Esophagus squamous epithelium (tissue), 5 donors: ENCODE measurements at places on chromosomes 1 and 21. TPM values are rescaled to one million over a fixed set of nuclear protein-coding genes. Genes with fewer than 3 reads are reported as not detected.

- no peak for DNase-seq
Measured at GRCh38 chr1:33272509-33272908, 16.2 kb downstream of the ZNF362 start.

DNA sequence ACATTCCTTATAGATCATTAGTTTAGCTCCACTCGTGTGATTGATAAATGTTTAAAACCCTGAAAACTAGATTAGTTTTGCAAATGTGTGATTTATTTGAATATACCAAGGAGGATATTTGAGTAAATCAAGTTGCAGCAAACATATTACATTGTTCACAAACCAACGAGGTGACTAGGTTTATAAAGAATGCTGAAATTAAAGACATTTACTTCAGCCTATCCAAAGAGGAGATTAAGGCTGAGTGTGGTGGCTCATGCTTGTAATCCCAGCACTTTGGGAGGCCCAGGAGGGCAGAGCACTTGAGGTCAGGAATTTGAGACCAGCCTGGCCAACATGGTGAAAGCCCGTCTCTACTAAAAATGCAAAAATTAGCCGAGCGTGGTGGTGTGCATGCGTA is 34.1 kb downstream of the VTCN1 start:
- DNase-seq: no peak

GRCh38 chr1:227778401-227778947 is 37.0 kb upstream of the PRSS38 start:
- no peak for DNase-seq

DNA sequence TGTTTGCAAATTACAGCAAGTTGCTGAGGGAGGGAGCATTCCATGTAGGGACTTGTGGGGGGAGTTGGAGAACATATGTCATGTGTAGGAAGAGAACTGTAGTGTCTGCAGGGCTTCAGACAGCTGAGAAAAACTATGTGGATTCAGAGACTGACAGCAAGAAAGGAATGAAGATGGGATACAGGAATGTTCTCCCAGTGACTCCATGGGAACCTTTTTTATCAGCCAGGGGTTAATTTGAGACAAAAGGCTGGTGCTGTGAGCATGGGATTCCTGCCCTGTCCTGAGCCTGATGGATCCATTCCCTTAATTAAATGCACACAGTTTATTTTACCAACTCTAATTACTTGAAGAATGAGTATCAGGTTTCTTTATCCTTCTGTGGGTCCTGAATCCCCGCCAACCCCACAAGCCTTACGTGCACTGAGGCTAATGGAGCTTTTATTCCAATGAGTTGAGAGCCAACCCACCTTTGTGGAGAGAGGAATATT is 26.5 kb upstream of the PLXNA2 start:
- no peak for DNase-seq

DNA sequence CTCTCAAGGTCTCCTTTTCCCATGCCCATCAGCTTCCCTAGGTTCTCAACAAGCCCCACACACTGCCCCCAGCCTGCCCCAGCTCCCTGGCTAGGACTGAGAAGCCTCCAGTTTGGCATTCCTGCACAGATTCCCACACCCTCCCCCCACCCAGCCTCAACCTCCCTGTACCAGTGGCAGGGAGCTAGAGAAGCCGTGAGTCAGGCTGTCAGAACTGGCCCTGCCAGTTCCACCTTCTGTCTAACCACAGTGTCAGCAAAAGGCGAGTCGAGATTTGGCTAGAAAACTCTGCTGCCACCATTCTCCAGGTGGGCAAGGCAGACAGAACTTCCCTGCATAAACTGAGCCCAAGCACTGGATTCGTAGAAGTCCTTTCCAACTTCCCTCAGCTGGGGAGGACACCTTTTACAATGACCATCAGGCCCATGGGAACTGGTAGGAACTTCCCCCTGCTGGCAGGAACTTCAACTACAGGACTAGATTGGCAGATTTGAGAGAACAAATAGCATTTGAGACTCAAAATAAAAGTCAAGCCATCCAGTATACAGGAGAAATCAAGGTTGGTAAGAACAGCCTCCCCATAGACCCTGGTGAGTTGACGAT is 31.0 kb downstream of the TNNT2 start:
- no peak for DNase-seq

DNA sequence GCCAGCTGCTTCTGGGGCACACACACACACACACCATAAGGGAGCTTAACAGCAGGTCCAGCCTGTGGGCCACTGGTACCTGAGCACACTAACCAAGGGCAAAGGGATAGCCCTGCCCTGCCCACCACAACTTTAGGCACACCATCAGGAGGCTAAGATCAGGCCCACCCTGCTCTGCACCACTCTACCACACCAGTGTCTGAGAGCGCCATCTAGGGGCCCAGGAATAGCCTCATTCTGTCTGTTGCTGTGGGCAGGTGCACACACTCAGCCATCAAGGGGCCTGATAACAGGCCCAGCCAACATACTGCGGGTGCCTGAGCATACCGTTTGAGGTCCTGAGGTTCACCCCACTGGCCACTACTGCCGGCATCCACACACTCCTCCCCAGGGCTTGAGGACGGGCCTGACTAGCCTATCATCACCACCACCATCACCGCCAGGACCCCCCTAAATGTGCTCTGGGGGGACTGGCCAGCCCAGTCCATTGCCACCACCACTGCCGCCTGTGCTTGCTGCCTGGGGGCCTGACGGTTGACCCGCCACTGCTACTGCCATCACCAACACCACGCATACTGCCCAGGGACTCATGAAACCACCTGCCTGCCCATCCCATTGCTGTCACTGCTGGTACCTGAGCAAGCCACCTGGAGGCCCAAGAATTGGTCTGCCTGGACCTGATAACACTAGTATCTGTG is 31.3 kb downstream of the NSL1 start:
- DNase-seq: no peak

- DNase-seq: no peak
Measured at GRCh38 chr1:61085983-61086644, 3.8 kb downstream of the NFIA start.

DNA sequence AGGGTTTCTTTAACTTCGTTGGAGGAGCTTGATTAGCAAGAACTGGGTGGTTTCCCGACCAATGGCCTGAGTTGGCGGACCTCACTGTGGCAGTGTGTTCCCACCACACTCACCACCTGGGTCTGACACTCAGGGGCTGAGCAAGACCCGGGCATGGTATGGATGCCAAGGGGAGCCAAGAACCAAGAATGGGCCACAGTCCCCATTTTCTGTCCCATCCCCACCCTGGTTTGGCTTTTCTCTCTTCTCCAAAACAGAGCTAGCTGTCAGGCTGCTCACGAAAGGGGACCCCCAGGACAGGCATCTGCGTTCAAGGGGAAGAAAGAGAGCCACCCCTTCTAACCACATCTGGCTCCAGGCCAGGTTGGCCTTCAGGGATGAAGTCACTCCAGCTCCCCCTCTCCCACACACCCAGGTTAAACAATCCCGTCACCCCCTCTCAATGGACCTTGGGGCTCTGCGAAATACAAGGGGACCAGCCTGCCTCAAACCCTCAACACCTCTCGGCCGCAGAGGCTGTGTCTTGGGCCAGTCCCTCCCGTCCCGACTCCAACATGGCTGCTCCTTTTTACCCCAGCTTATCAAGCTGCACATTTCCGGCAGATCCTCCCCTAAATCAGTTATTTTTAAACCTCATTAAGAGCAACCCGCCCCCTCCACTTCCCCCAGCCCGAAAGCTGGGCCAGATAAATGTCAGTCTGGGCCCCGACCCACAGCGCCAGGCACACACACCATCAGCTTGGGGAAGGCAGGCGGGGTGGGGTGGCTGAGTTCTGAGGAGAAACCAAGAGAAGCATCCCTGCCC is 3.4 kb downstream of the TAGLN2 start:
- no peak for DNase-seq

- no peak for DNase-seq
Measured at GRCh38 chr1:222777463-222777862, 37.4 kb upstream of the DISP1 start.

GRCh38 chr1:211711315-211711705 is 35.9 kb upstream of the NEK2 start:
- DNase-seq: no peak

- DNase-seq: no peak
Measured at GRCh38 chr1:80629304-80629837, 1171.4 kb upstream of the ADGRL2 start.

- DNase-seq: no peak
Measured at GRCh38 chr1:113905435-113905861, 322 bp downstream of the DCLRE1B start.

DNA sequence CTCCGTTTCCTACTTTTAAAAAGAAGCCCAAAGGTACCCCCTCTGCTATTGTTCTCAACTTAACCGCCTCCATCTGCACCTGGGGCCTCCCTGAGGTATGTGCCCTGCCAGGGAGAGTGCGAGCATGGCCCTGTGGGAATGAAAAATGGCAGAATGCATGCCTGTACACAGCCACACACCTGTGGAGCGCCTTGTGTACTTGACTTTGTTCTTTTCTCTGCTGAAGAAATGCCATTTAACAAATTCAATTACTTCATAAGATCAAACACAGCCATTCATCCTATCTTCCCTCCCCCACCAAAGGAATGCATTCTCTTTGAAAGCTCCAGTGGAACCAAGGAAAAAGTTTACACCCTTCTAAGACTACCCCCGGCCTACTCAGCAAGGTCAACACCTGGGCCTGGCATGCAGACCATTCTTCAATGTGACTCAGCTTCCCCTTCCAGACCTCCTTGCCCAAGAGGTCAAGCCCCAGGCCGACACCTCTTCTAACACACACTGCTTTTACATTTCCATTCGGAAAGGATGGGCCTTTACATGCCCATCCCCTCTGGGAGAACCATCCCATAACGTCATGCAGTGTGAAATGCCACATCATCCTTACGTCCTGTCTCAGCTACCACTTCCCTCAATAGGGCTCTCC is 123.7 kb downstream of the SMYD2 start:
- no peak for DNase-seq

DNA sequence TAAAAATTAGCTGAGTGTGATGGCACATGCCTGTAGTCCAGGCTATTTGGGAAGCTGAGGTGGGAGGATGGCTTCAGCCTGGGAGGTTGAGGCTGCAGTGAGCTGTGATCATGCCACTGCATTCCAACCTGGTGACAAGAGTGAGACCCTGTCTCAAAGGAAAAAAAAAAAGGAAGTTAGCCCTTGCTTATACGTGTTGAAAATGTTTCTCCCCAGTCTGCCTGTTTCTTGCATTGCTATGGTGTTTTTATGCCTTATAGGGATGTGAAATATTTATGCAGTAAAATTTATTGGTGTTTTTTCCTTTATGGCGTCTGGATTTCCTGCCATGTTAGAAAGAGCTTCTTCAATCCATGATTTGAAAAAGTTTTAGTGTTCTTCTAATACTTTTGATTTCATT is 3.6 kb upstream of the RERE start:
- no peak for DNase-seq

DNA sequence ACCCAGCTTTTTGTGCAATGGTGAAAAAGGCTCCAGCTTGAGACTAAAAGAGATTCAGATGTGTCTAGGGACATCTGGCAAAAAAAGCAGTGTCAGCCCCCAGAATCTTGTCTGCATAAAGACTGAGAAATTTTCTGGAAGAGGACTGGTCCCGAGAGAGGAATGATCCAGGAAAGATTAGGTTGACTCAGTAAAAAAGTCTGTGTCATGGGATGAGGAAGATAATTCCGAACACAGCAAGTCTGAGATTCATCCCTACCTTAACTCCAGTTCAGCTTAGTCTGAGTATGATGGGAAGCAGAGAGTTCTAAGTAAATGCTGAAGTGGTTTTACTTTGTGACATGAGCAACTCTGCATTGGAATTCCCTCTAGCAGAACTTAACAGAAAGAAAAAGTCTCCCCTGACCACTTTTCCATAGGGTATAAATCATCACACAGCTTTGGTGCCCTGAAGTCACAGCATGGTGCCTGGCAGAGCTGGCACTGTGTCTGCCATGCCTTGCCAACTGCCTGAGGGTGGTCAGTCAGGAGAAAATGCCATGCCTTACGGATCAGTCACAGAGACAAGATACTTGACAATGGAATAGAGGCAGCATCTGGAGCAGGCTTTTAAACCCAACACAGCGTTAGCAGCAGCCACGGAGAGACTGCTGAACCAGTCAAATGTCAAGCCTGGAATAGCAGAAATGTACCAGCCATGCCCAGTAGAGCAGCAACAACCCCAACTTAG is 153.4 kb downstream of the ZC3H11B start:
- DNase-seq: no peak

- no peak for DNase-seq
Measured at GRCh38 chr1:244953901-244954300, 89.6 kb upstream of the HNRNPU start.

DNA sequence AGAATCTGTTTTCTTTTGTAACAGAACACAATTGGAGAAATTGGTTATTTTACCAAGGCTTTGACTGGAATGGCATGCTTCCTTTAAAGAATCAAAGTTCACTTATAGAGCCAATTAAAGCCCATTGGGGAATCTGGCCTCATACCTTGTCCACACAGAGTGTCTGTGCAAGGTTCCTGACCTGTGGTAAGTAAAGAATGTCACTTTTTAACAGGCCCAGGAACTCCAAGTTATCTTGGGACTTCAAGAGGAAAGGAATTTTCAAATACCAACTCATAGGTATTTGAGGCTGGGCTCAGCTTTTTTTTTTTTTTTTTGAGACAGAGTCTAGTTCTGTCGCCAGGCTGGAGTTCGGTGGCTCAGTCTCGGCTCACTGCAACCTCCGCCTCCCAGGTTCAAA is 2.3 kb upstream of the CATSPERE start:
- no peak for DNase-seq

- DNase-seq: no peak
Measured at GRCh38 chr1:192949783-192950182, 109.4 kb downstream of the UCHL5 start.

The ECE1 gene
- 31.5 TPM for total RNA-seq

The NCAM2 gene
- not detected for total RNA-seq

The SLC25A33 gene
- total RNA-seq: 6.9 TPM

The PCNX2 gene
- total RNA-seq: 19.5 TPM

The LCE4A gene
- not detected for total RNA-seq

The UBL4B gene
- not detected for total RNA-seq

The LYPD8 gene
- not detected for total RNA-seq

The C8A gene
- total RNA-seq: not detected

The DENND2D gene
- 55.3 TPM for total RNA-seq

The EDEM3 gene
- total RNA-seq: 19.6 TPM

The TMEM269 gene
- not detected for total RNA-seq
